Renal pelvis (tissue), 12 donors: ENCODE measurements at places on chromosomes 7 and 10. TPM values are rescaled to one million over a fixed set of nuclear protein-coding genes. Genes with fewer than 3 reads are reported as not detected.

DNA sequence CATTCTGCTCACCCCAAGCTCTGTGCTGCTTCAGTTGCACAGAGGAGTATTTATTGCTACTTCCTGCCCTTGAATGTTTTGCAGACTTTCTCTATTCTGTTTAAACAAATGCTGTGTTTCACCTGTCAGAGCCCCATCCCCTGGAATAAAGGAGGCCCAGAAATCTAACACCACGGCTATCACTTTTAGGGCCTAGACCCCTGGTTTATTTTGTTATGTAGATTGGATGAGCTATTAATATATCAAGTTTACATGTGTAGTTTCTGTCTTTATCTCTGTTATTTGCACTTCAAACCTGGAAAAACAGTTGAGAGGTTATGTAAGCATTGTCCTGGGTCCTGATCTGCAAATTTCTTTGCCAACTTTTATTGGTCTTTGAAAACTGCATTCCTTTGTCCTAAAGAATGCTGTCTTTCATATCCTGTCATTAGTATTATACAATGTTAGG, 630.1 kb downstream of the PARD3 start:
- DNase-seq: no peak

DNA sequence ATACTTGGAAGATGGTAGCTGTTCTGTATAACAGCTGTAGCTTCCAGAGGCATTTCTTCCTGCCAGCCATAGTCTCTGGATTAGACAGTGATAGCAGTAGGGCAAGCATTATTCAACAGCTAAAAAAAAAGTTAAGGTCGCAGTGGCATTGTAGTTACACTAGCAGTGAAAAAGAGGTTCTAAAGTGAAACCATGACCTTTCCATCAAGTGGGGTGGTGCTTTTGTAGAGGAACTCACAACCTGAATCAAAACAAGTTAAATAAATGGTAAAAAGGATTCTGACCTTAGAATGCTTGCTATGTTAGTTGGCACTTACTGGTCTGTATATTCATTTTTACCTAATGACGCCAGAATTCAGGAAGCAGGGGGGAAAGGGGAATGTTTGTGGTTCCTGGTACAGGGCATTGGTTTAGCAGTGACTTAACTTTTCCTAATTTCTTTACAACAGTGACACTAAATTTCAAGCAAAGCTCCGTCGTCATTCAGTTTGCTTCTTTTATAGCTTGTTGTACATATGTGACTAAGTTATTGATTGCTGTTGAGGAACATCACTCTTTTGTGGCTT, 55.0 kb downstream of the GBF1 start:
- no peak for DNase-seq

DNA sequence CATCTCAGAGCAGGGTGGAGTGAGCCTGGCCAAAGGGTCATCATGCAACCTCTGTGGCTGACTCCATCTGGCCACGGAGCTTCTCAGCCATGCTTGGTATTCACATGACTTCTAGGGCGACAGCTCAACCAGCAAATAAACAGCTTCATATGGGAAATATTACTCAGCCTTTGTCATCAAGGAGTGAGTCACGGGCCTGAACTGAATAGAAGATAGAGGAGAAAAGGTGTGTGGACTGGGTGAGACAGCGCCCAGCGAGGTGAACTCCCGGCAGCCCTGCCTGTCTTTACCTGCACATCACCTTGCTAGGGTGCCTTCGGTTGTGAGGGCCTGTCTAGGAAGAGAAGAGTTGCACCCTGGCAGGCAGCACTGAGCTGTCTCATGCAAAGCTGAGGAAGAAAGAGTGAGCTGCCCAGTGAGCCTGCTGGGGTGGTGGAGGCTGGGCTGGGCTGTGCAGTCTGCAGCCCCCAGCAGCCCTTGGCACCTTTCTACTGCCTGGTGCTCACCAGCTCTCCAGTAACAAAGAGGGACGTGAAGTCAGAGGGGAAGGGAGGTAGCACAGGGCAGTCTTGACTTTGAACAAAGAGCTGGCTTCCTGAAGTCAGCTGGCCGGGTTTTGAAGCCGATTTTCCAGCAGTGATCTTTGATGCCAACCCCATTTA, 114.2 kb downstream of the EGFR start:
- no peak for DNase-seq

DNA sequence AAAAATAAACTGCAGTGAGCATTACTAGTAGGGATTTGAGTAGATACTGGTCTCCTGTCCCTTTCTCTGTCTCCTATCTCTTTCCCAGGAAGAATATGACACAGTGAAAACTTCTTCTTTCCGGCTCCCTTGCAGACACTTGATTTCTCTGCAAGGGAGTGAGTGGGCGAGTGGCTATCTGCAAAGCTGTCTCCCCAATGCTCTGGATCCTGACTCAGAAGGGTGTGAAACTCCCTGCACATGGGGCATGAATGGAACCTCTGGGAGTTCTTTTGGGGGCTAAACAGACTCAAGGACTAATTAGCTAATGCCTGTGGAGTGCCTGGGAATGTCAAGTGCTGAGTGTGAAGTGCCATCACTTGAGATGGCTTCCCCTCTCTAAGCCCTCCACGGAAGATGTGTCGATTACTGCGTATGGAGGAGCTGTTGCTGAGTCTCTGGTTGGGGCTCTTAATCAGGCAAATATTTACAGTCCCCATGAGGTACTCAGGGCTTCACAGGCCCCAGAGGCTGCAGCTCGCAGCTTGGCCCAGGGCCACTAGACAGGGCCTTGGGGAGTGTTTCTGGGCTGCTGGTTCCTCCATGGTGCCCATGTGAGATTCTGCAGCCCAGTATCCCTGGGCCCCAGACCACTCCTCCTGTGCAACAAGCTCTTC, 139.8 kb downstream of the RPS24 start:
- DNase-seq: no peak

DNA sequence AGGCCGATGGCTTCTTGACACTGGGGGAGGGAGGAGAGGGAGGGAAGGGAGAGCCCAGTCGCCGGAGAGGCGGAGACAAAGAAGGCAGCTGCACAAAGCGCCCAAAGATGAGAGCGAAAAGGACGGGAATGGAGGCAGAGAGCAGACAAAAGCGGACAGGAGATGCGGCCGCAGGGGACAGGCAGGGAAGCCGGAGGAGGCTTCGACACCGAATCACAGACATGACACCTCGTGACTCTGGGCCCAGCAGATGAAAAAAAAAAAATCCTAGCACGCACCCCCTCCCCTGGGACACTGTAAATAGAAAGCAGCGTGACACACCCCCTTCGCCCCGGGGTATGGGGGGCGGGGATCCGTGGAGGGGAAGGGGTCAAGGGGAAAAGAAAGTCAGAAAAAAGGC, 976 bp downstream of the NAT16 start:
- no peak for DNase-seq

DNA sequence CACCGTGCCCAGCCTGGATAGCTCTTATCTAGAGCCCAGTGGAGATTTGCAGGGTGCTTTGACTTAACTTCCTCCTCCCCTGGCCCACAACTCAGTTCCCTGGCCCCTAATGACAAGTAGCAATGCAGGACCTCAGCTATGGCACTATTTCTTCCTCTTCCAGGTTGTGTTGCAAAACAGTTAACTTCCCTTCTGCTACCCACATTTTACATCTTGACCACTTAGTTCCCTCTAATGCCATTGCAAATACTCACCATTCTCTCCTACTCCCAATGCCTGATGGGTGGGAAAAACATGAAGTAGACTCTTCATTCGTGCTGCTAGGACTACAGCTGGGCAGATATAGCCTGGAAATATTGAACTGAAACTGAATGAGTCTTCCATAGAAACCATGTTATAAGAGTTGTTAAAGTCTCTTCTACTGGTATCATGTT, 39.1 kb upstream of the FGL2 start:
- DNase-seq: no peak

DNA sequence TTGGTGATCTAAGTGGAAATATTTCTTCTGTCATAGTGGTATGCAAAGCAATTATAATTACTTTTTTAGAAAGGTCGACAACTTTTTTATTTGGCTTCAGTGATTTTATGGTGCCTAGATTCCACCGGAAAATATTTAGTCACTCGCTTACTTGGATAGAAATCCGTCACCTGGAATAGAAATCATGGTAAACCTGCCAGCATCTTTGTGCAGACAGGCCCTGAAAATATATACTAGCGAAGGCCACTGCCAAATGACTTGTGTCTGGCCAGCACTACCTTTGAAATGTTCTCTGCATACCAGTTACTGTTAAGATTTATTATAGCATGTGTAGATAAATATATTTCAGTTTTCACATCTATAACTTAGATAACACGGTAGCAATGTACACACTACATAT, 226.4 kb downstream of the AGMO start:
- no peak for DNase-seq

GRCh38 chr10:111934931-111935330, 248.6 kb downstream of the GPAM start:
- DNase-seq: no peak

DNA sequence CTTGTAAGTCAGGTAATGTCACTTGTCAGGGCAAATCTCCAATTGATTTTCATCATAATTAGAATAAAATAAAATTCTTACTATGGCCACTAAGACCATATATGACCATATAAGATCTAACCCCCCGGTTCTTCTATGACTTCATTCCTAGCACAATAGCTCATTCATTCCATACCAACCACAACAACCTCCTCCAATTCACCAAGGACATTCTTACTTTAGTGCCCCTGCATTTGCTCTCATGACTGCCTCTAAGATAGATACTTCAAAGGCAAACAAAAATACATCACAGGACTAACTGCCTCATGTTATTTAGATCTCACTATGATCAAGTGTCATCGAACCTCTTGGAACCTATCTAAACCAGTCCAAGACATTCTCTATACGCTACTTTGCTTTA, 90.8 kb downstream of the SNX13 start:
- no peak for DNase-seq

- DNase-seq: peak; percentile 55
Observed at GRCh38 chr10:44913350-44914081, 2.4 kb downstream of the TMEM72 start.

- DNase-seq: no peak
Observed at GRCh38 chr10:131587976-131588680, 276.6 kb upstream of the TCERG1L start.

Gene CALML3
- polyA plus RNA-seq: not detected

Gene OR2A12
- not detected for polyA plus RNA-seq

Gene TMEM236
- polyA plus RNA-seq: 0.43 TPM
